ENCODE measurements at places on chromosomes 6 and 20.

- DNase-seq: no peak
These were observed 18.1 kb downstream of the HLA-DPB1 start for GRCh38 chr6:33093855-33094254.

DNA sequence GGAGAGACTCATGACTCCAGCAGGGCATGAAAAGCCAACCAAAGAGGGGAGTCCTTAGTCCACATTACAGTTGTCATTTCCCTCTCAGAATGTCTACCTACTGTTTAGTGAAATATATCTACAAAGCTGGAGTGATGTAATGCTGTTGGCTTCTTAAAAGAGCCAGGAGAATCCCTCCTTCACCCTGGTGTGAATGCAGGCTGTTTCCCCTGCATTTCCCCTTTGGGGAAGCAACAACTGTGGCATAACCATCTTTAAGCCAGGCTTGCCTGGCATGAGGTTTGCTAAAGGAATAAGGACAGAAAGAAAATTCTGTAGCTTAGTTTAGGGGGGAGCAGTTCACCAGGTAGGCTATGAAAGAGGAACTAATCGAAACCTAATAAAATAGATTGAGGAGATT is 129.5 kb downstream of the CRYBG1 start:
- DNase-seq: no peak

- DNase-seq: no peak
These were observed 41.3 kb upstream of the IL20RA start for GRCh38 chr6:137086031-137086430.

DNA sequence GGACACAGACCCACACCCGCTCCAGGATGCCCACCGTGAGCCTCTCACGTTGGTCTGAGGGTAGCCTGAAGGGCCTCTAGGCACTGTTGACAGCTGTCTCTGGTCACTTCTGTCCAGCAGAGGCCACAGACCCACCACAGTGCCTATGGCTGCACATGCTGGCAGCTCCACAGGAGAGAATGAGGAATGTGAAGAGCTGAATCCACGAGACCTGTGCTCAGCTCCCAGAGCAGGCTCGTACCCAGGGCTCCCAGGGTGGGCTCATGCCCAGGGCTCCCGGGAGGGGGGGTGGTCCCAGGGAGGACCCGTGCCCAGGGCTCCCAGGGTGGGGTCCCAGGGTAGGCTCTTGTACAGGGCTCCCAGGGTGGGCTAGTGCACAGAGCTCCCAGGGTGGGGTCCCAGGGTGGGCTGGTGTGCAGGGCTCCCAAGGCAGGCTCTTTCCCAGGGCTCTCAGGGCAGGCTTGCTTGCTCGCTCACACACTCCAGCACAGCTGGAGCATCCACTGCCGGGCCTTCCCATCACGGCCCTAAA is 201.0 kb downstream of the SYNDIG1 start:
- DNase-seq: no peak

- DNase-seq: peak; percentile 28
These were observed 91.1 kb upstream of the OPRM1 start for GRCh38 chr6:153947808-153948447.

DNA sequence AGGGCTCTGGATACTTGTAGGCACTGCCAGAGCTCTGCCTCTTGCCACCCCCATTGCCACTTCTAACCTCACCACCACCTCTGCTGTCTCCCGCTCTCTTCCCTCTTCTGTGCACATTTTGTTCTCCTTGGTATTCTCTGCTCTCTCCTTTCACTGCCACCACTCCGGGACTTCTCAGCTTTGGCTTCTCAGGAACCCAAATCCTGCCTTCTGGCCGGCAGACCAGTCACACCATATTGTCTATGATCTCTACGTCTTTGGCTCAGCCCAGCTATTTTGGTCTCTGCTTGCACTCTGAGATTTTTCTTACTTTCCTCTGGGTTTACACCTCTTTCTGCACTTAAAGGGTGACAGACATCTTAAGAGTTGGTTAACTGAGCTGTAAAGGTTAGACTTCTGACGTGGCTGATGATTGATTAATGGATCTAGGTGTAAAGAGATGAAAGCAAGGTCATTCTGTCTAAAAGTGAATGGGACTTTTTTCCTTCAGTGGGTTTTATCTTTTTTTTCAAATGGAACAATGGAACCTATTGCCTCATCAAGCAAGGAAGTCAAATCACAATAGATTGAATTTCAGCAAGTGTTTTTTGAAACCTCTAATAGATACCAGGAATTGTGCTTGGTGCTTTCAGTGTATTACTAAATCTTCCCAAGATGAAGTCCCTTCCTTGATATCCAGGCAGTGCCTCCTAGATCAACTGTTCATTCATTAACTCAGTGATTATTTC is 13.8 kb downstream of the MMP24 start:
- DNase-seq: no peak

- DNase-seq: no peak
These were observed 65.1 kb upstream of the DUSP22 start for GRCh38 chr6:227074-227782.

- DNase-seq: no peak
These were observed 877.5 kb downstream of the TFAP2A start for GRCh38 chr6:9537381-9537780.

GRCh38 chr6:30573113-30573512 is 1.9 kb downstream of the ABCF1 start:
- DNase-seq: no peak

- no peak for DNase-seq
These were observed 486.1 kb upstream of the BTBD3 start for GRCh38 chr20:11431621-11432020.

- peak; percentile 90 for DNase-seq
These were observed 4.6 kb downstream of the SYTL3 start for GRCh38 chr6:158654498-158654897.

- DNase-seq: no peak
These were observed 24.3 kb upstream of the RPN2 start for GRCh38 chr20:37154684-37155298.

DNA sequence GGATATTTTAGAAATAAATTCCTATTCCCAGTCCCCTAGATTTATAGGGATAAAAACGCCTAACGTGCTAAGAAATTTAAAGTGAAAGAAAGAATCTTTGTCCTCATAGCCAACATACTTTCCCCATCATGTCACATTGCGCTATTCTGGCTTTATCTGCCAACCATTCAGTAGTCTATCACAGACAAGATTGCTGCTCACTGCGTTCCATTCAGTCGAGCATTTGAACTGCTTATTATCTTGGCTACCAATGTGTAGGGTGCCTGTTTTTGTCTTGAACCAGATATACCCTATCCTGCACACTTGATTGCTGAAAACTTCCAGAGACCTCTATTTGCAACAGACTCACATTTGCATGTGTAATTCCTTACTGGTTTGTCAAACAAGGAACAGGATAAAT is 751.5 kb downstream of the EPHA7 start:
- DNase-seq: no peak

GRCh38 chr6:117025310-117025709 is 148.3 kb downstream of the RFX6 start:
- DNase-seq: no peak

DNA sequence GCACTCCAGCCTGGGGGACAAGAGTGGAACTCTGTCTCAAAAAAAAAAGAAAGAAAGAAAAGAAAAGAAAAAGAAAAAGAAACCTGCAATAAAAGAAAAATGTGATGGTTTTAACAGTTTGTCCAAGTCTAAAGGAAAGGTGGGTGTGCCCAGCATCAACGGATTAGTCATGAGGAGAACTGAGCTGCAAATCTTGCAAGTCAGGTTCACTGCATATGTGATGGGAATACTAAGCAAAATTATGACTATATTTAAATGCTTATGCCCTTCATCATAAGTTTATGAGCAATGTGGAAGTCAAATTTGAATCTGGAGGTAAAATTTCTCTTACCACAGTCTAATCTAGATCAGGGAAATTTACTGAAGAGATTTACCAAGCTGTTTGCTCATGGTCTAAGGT is 13.1 kb upstream of the CDK19 start:
- peak; percentile 21 for DNase-seq

- DNase-seq: peak; percentile 11
These were observed 71.4 kb upstream of the TCF21 start for GRCh38 chr6:133817460-133818047.

DNA sequence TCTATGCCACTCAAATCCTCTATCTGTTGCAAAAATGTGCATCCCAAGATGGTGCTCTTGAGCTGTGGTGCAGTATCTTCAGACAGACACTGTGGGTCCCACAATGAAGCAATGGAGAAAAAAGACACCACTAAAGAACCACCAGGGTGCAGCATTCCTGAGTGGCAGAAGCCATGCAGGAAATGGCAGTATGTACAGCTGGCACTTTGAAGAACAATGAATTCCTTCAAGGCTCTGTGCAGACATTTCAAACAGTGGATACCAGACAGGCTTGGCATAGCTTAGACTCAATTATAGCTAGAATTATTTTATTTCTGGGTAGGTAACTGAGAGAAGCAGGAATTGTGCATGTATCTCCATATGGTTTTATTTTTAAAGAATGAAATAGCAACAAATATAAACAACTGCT is 24.0 kb upstream of the HDAC2 start:
- DNase-seq: peak; percentile 59

DNA sequence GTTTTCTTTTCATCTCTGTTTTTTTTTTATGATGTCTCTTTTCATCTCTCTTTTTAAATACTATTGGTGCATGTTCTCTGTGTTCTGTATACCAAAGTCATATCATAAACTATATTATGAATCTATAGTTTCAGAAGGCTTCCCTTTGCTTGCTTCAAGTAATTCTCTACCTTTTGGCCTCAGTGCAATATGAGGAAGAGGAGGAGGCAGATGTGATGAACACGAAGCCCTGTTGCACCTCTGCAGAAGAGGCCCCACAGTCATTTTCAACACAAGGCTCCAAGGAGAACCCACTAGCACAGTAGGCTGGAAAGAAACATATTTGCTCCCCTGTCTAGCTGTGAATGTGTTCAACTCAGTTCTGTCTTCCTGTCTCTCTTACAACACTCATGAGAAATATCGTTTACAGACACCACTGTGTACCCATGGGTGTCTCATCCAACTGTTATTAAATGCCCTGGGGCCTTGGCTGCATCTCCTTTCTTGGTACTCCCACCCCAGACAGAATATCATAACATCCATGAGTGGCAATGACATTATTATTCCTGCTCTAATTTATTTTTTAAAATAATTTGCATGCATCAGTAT is 122.6 kb upstream of the SHLD1 start:
- DNase-seq: no peak

DNA sequence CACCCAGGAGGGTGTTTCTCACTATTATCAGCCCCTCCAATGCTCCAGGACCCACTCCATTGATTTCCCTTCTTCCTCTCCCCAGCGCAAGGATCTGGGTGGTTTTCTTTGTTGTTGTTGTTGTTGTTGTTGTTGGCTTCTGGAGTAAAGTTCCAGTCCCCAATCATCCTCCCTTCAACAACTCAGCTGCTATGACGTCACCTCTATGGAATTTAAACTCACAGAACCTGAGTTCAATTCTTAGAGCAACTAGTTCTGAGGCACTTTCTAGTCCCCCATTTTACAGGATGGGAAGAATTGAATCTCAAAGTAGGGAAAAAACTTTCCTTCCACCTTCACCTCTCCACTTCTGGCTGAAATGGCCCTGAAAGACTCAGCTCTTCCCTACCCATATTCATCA is 9.7 kb upstream of the WFDC8 start:
- no peak for DNase-seq

- no peak for DNase-seq
These were observed 208.0 kb downstream of the GMDS start for GRCh38 chr6:2037237-2037926.

DNA sequence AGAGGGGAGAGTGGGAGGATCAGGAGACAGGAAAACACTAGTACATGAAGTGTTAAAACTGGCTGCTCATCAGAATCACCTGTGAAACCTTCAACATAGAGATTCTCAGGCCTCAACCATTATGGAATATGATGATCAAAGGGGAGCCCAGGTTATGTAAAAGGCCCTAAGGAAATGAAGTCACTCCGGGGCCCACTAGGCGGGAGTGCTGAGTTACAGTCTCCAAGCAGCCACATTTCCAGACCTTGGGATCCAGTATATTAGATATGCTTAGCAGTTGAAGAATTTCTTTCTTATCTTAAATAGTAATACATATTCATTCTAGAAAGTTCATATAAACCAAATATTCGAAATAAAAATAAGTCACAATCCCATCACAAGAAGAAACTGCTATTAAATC is 476.3 kb downstream of the PRKN start:
- DNase-seq: no peak

DNA sequence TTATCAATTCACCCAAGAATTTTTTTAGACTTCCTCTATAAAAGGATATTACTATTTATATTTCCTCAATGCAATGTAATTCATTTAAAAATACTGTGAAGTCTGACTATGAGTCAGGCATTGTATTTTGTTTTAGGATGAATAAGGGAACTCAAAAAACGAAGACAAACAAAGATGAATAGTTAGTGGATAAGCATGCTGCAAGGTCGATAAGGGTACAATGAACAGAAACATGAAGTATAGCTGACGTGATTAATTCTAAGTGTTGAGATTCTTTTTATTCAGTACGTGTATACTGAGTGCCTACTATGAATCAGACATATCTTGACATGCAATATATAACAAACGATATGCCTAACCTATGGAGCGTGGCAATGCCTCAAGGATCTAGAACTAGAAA is 105.4 kb downstream of the PDE10A start:
- no peak for DNase-seq

- no peak for DNase-seq
These were observed 21.3 kb downstream of the STAU1 start for GRCh38 chr20:49166534-49167449.
